ENCODE measurements at places on chromosomes 7 and 10.

DNA sequence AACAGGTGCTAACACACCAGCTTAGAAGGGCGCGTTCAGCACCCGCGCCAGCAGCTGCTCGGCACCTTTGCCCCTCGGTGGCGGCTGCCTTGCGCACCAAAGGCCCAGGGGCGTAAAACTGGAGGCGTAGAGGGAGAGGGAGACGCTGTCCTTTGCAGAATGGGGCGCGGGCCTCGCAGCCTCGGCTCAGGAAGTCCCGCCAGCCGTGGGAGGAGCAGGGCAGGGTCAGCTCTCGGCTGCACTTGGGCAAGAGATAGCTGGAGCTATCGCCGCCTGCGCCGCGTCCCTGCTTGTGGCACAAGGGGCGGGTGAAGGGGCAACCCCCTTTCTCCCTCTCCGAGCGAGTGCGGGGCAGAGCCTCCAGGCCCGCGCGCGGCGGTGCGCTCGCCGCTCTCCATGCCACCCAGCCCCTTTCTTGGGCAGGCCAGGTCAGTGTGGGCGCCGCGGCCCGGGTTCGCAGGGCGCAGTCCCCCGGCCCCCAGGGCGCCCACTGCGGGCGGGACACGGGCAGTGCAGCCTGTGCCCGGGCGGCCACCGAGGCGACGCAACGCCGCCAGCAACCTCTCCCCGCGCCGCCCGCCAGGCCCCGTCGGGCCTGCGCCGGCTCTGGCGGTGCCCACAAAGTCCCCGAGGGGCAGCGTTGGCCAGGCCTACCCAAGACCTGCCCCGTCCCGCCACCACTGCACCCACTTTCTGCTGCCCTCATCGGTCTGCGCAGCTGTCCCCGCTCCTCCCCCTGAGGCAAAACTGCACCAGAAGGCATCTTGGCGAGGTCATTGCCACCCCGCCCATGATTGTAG lies 4.1 kb downstream of the NEUROD6 start:
- no peak for DNase-seq

- DNase-seq: no peak
These were observed 1.9 kb downstream of the GRID1 start for GRCh38 chr10:86364491-86365345.

GRCh38 chr7:113308399-113308798 lies 190.0 kb upstream of the SMIM30 start:
- no peak for DNase-seq

DNA sequence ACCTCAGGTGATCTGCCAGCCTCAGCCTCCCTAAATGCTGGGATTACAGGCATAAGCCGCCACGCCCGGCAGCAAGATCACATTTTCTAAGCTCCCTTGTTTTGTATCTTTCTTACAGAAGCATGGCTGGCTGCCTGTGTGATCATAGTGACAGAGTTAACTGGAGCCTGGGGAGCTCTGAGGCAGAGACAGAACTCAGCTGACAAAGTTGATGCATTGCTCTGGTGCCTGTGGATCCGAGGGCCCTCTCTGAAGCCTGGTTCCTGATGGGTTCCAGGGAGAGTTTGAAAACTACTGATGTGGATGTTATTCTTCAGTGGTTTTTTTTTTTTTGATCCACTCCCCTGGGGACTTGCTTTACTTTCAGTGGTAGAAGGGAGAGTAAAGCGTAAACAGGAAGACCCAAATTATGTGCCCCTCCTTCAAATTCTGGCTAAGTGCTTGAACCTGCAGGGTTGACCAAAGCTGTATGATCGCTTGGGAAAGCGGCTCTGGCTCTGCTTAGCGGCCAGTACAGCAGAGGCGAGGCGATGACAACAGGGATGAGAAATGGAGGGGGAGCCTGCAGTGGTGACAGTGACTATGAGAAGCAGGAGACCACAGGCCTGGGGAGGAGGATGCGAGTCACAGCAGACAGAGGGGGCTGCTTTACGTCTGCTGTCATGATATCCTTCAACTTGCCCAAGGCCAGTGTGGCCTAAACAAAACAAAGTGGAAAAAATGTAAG lies 6.8 kb upstream of the EFCAB10 start:
- no peak for DNase-seq

- DNase-seq: no peak
These were observed 1.6 kb downstream of the VPS26A start for GRCh38 chr10:69125554-69125953.

DNA sequence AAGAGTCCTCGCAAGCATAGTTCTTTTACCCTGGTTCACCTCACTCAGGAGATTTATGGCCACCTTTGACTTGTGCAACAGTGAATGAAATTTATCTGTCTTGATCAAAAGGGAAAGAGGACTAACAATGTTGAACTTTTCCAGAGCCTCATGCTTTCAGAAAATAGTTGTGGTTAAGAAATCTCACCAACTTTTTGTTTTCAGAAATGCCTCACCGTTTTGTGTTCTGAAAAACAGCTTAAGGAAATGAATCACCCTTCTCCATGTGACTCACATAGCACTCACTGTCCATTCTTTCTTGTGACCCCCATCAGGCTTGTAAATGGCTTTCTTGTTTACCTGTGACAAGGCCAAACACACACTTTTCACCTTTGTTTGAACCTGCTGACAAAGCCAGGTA lies 148.6 kb upstream of the FAM3C start:
- no peak for DNase-seq

GRCh38 chr7:76071316-76072242 lies 23.7 kb downstream of the MDH2 start:
- DNase-seq: no peak

- DNase-seq: no peak
These were observed 3.0 kb upstream of the SND1 start for GRCh38 chr7:127648986-127649385.

DNA sequence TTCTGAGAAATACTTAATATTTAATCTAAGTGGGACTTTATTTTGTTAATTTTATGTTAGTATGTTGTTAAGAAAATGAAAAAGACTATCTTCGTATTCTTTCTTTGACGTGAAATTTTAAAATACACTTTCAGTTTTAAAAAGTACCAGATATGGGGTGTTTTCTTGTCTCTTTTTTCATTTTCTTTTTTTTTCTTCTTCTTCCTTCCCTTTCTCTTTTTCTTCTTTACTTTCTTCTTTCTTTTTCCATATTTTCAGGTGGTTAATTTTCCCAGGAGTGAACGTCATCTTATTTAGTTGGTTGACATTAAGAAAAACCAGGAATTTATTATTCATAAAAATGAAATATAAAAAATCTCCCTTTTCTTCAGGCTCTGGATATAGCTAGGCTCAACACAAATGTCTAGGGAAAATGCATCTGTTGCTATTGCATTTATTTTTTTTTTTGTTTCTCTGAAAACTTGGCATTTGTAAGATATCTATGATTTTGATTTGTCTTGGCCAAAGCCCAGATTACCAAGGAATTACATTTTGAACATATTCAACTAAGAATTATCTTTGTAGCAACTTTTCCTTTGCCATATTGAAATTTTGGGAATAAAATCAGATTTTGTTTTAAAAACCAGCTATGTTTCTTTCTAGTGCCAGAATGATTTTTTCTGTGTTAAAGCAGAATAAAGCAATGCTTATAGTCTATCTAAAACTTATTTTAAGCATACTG lies 241.3 kb upstream of the FOXP2 start:
- DNase-seq: no peak

- no peak for DNase-seq
These were observed 57.4 kb downstream of the GFRA1 start for GRCh38 chr10:116215651-116216050.

GRCh38 chr10:82908751-82909150 lies 1033.8 kb downstream of the NRG3 start:
- DNase-seq: no peak

- DNase-seq: no peak
These were observed 450.7 kb downstream of the HTR7 start for GRCh38 chr10:90407131-90407530.

- peak; percentile 63 for DNase-seq
These were observed 120.1 kb downstream of the ELAPOR2 start for GRCh38 chr7:86939197-86939814.

GRCh38 chr10:104387130-104387888 lies 33.7 kb downstream of the CFAP58 start:
- DNase-seq: peak; percentile 16

GRCh38 chr7:77427996-77428603 lies 12.0 kb upstream of the GSAP start:
- DNase-seq: peak; percentile 12

DNA sequence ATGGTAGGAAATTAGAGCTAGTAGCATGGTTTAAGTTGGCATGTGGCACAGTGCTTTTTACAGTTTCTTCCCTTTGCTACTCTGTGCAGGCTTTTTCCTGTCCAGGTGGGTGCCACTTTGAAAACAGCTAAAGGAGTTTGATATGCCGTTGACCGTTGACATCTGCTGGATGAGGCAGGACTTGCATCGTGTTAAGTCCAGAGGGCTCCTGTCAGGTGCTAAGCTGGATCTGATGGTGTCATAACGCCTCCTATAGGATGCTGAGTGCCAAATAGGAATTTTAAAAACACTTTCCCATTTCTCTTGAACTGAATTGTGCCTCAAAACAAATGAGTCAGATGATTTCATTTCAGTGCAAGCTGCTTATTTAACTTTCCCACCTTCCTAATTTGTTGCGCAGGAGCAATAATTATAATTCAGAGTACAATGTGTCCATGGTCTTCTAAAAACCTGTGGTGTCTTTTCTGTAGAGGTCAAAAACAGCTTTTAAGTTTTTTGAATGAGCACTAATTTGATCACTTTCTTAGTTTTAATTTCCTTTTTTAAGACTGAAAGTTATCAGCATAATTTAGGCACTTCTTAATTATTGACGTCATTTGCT lies 178.3 kb downstream of the CDCA7L start:
- peak; percentile 12 for DNase-seq

GRCh38 chr7:36130236-36130945 lies 22.7 kb upstream of the EEPD1 start:
- no peak for DNase-seq

DNA sequence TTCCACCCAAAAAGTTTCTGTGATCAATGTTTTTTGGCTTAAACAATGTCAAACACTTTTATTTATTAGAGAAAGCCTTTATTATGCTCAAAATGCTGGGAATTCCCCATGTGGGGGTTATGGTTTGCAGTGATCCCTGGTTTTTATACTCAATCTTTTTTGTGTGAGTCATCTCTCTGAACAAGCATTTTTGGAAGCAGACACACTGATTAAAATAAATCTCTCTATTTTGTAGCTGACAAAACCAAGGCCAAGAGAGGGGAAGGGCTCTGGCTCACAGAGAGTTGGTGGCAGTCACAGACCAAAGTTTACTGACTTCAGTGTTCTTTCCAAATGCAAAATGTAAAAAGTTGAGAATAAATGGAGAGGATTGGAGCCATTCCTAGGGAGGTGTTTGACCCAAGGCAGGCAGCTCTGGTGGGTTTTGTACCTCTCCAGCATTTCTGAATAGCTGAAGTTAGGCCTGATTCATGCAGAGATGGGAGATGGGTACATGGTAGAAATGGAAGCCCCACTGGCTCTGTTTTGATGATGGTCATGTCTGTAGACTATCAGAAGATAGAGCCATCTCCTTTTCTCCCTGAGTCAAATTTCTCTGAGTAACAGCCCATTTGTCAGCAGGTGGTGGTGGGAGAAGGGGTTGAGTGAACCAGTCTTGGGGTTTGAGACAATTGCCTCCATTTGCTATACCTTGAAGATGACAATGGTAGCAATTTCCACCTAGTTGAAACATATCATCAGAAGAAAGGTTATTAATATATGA lies 45.4 kb upstream of the NAMPT start:
- no peak for DNase-seq

GRCh38 chr10:27104919-27105318 lies 4.6 kb upstream of the ANKRD26 start:
- peak; percentile 26 for DNase-seq

GRCh38 chr7:45509222-45509621 lies 64.9 kb upstream of the ADCY1 start:
- DNase-seq: no peak

Data from CD4-positive, alpha-beta T cell treated with Interleukin-10 for 1 hour (primary cell).